ENCODE measurements at places on chromosomes 3 and 15.

DNA sequence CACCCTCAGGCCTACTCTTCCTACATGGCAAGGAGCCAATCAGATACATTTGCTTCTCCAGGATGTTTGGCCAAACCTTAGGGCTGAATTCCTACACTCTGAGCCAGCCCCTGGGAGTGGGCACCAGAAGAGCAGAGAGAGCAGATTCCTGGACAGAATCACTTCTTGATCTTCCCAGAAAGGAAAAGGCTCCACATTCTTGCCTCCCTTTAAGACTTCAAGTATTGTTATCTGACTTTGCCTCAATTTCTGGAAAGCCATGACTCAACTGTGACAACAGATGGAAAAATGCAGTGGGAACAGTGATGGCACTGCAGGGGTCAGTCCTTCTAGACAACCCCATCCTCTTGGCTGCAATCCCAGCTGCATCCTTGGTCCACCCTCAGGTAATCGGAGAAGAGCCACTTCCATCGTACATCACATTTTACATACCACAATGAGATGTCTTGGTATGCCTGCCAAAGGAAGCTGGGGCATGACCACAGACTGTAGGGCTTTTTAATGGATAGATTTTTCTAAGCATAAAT lies 21.0 kb downstream of the SLCO2A1 start:
- DNase-seq = no peak

DNA sequence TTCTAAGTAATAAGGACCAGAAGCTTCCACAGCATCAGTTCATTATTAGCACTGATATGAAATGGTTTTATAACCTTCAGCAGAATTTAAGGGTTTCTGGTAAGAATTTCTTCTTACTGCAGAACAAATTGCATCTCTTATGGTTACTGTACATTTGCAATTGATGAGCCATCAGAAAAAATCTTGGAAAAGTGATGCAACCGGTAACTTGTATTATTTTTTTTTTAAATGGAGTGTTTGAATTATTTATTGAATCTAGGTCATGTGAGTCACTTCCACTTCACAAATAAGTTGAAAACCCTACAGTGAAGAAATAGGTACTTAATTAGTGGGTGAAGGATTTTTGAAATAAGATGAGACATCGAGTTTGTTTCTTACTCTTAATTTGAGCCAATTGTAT lies 786.0 kb downstream of the TUSC7 start:
- no peak for DNase-seq

GRCh38 chr3:179801856-179802255 lies 149.0 kb downstream of the USP13 start:
- no peak for DNase-seq

DNA sequence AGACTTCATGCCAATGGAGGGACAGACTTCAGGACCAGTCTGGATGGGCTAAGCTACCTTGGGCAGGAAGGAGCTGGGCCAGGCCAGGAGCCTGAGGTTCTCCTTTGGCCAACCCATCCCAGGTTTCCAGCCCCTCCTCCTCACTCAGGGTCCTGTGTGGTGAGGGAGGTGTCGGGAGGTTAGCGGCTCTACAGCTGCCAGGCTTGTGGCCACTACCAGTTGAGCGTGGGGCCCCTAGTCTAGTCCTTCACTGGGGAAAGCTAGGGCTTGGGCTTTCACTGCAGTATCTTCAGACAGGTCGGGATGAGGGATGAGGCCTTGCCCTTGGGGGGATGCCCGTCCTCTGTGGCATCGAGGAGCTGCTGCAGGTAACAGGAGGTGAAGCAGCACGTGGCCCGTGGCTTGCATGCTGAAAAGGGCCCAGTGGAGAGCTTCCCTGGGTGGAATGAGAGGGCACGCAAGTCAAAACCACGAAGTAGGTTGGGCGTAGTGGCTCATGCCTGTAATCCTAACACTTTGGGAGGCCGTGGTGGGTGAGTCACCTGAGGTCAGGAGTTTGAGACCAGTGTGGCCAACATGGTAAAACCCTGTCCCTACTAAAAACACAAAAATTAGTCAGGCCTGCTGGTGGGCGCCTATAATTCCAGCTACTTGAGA lies 8.5 kb upstream of the FANCD2 start:
- no peak for DNase-seq

GRCh38 chr3:50242381-50242770 lies 6.4 kb downstream of the GNAI2 start:
- no peak for DNase-seq

- no peak for DNase-seq
Measured at GRCh38 chr3:44905446-44906157, 31.2 kb downstream of the TGM4 start.

DNA sequence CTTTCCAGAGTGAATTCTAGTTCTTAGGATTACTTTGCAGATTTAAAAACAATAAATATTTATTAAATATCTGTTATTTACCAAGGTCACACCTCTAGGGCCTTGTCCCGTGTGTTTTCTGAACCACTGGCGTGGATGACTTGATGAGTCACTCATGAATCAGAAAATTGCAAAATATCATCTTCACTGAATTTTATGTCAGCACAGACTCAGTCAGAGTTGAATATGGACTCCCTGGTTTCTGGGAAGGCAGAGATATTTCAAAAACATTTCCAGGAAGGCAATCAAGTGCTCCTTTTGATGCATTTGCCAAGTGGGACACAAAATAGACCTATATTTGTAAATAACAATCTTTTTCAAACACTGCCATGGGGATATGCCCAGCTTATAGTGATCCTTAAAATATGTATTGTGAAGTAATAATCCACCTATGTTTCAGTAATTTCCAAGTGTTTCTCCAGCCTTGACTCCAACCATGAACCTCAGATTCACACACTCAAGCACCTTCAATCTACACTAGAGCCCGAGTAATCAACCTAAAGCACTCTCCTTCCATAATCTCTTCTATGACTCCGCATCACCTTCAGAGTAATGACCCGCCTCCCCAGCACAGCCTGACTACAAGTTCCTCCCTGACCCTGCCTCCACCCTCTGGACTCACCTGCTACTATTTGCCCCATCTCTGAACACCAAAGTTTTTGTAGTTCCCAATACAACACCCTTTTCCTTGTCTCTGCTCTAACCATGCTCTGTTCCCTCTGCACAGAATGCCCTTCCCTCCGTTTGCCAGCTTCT lies 24.3 kb downstream of the DPH3 start:
- DNase-seq = no peak

DNA sequence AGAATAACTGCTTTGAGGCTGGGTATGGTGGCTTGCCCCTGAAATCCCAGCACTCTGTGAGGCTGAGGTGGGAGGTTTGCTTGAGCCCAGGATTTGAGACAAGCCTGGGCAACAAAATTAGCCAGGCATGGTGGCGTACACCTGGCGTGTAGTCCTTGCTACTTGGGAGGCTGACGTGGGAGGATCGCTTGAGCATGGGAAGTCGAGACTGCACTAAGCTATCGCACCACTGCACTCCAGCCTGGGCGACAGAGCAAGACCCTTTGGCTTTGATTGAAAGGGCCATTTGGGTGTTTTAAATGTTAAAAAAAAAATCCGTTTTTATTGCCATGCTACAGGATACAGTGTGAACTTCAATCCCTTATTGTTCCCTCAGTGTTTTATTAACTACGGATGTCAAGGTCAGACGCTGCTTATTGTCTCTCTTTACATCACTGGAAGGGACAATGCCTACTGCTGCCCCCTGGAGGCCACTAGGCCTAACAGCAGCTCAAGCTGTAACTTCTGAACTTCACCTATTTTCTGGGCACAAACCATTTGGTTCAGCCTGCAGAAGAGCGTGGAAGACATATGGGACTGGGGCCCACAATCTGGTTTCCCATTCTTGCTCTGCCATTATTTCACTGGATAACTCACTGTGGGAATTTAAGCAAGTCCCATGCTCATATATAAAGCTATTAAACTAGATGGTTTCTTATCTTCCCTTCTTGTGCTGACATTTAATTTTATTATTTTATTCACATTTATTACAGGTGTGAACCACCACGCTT lies 15.3 kb upstream of the IREB2 start:
- DNase-seq = peak; percentile 2

DNA sequence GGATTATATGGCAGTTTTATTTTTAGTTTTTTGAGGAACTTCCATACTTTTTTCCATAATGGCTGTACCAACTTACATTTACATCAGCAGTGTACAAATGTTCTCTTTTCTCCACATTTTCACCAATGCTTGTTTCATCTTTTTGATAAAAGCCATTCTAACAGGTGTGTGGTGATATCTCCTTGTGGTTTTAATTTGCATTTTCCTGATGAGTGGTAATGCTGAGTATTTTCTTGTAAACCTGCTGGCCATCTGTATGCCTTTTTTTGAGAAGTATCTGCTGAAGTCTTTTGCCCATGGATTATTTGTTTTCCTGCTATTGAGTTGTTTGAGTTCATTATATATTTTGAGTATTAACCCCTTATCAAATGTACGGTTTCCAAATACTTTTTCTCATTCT lies 50.6 kb downstream of the RPL39L start:
- no peak for DNase-seq

GRCh38 chr15:26729581-26729980 lies 43.3 kb downstream of the GABRB3 start:
- DNase-seq = peak; percentile 48

DNA sequence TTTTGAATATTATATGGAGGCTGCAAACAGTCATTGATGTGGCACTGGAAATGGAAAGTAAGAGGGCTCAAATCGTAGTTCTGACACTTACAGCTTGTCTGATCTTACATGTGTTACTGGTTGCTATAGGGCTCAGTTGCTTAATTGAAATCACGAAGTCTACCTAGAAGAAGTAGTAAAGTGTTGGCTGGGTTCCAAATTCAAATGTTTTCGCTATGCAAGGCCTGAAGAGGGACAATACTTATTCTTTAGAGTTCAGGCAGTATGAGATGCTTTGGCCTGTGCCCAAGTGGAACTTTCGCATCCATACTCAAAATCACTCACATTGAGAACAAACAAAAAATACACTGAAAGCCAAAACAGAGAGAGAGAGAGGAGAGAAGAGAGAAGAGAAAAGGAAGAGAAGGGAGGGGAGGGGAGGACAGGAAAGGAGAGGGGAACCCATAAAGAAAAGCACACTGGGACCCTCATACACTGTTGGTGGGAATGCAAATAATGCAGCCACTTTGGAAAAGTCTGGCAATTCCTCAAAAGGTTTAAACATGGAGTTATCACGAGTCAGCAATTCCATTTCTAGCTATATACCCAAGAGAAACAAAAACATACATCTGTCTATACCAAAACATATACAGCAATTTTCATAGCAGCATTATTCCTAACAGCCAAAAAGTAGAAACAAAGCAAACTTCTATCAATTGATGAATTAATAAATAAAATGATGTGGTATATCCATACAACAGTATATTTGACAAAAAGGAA lies 2.9 kb upstream of the FXR1 start:
- DNase-seq = no peak

All from NCI-H2029 (cell line).